NCI-H524 treated with DMSO at 0.1 percent for 48 hours (cell line): ENCODE measurements at places on chromosomes 3 and 15.

DNA sequence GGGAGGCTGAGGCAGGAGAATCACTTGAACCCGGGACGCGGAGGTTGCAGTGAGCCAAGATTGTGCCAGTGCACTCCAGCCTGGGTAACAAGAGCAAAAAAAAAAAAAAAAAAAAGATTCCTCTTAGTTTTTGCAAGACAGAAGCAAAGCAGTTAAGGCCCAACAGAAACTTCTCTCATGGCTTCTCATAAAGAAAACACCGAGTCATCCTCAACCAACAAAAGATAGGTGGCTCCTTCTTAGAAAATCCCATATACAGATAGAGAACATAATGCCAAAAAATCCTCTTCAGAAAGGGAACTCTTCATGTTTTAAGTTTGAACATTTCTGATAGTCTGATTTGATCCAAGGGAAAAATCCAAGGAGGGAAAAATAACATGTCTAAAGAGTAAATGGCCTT is 12.5 kb upstream of the SKIL start:
- no peak for DNase-seq

DNA sequence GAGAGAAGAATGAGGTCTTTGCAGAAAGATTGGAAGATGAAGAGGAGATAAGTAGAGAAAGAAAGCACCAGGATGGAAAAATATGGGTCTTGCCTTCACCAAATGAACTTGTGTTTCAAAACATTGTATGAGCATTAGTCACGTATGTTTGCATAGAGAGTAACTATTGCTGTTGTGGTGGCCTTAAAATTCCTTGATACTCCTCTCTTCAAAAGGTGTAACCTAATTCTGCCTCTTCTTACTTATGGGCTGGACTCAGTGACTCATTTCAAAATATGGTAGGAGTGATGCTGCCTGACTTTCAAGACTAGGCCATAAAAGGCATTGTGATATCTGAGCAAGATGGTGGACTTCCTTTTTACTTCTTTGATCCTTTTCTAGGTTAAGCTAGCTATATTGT is 228.7 kb upstream of the ZNF385D start:
- no peak for DNase-seq

- peak; percentile 15 for DNase-seq
Measured at GRCh38 chr3:192817506-192817905, 90.2 kb upstream of the FGF12 start.

DNA sequence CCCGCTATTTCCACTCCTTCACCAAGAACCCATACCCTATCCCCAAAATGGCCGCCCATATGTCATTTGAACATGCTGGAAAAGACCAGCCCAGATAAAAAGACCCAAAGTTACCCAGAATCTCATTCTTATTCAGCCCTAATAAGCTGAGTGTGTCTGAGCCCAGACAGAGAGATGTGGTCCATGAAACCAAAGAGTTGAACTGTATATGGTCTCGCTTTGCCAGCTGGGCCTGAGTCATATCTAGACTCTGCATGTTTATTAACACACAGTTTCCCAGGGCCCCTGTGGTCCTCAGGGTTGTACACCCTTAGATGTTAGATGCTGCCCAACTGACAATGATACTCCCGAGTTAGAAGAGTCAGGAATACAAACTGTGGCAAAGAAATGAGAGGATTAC is 201.9 kb upstream of the STRIT1 start:
- no peak for DNase-seq

- DNase-seq = no peak
Measured at GRCh38 chr3:173287361-173287760, 110.2 kb upstream of the NLGN1 start.

DNA sequence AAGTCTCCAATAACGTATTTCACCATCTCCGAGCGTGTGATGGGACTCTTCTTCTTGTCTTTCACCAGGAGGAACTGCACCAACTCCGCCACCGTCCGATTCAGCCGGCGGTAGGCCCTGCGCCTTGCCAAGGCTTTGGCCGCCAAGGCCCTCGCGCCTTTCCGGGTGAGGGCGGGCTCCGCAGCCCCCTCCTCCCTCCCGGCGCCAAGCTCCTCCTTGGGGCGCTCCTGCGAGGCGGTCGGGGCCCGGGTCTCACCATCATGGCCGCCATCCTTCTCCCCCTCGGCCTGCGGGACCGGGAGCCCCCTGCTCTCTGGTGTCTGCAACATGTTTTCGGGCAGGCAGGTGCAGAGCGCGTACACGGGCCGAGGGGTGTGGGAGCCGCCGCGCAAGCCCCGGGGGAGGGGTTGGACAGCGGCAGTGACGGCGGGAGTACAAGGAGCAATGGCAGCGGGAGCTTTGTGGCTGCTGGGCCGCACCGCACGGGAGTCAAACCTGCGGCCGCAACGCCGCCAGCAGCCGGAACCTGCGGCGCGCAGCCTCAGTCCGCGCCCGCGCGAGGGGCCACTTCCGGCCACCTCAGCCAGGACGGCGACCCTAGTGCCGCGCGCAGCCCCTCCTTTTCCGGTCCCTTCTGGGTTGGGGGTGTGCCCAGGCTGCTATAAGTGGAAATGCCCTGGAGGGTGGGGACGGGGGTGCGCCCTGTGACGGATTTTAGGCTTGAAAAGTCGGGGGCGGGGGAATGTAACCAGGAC is at the start of gene MAGEF1:
Gene MAGEF1, minus strand, starts transcription at position 572 of the 755 bp plus-strand sequence. Its CDS starts 243 bp downstream, at position 329.
- DNase-seq = peak; percentile 72

- DNase-seq = no peak
Measured at GRCh38 chr15:99502182-99502581, 63.6 kb upstream of the MEF2A start.

DNA sequence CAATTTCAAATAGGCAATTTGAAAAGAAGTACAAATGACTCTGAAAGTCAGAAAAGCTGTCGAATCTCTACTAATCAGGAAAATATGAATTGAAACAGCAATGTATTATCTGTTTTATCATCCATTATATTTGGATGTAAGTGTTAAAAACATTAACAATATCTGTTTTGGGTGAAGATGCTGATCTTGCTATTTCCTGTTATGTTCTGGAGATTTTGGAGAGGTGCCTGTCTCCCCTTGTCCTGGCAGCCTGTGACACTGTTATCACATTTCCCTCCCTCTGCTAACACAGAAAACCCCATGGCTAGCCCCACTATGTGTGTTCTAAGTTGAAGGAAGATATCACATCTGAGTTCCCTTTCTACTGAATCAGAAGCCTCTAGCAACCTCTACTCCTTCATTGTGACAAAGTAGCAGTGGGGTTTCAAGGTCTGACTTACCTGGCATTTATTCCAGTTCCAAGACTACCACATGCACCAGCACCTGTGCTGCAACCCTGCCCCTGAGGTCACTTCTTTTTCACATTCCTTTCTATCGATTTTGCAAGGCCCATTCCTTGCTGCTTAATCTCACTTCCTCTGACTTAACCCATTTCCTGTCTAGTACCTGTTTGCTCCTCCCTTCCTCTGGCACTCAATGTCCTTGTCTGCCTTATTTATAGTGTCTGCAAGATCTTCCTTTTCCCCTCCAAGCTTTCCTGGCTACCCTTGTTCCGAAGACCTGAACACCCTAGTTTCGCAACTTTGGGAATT is 95.5 kb upstream of the COL8A1 start:
- no peak for DNase-seq

- no peak for DNase-seq
Measured at GRCh38 chr3:32189693-32190092, 48.8 kb upstream of the CMTM8 start.

DNA sequence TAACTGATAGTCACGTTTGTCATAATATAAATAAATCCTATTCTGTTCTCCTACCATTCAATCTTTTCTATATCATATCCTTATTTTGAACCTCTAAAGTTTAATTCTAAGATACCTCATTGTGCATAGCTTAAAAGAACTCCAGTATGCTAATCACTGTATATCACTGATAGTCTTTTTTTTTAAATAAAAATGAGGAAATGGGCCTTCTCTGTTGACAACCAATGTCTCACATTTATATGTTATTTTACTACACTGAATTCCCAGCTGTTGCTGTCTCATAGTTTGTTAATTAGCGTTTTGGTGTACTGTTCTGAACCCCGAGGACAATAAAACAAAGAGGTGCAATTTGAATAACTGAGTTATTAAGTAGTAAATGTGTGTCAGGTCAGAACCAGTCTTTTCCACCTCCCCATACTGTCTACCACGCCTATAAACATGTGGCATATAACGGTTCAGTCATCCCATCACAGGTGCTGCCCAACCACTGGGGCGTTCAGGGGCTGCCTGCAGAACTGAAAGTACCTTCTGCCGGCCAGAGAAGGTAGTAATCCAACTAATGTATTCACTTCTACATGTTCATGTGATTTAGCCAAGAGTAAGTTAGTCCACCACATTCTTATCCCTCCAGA is 14.9 kb downstream of the CBLB start:
- DNase-seq = no peak

DNA sequence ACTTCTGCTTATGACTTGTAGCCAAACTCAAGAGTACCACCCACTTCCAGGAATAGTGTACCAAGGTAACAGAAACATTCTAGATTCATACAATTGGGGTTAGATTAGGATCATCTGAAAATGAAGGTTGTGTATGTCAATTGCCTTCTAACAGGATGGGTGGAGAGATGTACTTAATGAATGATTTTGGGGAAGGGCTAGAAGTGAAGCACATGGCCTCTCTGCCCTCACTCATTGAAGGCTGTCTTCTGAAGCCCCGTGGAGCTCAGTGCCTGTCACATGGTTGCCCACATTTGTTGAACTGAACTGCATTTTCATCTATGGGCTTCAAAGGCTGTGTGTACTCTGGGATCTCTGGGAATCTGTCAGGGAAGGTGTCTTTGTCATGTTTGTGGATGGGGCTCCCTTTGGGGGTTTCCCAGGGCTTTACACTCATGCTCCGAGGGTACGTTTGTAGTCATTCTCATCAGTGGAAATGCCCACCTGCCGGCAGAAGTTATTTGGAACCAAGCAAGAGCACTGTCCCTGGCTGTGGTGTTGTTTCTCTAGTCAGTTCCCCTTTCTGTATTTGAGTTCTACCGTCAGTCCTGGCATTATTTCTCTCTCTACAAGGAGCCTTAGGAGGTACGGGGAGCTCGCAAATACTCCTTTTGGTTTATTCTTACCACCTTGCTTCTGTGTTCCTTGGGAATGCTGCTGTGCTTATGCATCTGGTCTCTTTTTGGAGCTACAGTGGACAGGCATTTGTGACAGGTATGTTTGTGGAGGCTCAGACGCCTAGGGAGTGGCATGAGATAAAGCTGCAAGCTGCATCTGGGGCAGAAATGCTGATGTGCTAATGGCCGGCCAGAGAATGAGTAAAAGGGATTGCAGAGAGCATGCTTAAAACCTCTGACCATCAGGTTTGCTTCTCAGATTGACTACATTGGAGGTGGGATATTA is 22.4 kb downstream of the CD86 start:
- no peak for DNase-seq

DNA sequence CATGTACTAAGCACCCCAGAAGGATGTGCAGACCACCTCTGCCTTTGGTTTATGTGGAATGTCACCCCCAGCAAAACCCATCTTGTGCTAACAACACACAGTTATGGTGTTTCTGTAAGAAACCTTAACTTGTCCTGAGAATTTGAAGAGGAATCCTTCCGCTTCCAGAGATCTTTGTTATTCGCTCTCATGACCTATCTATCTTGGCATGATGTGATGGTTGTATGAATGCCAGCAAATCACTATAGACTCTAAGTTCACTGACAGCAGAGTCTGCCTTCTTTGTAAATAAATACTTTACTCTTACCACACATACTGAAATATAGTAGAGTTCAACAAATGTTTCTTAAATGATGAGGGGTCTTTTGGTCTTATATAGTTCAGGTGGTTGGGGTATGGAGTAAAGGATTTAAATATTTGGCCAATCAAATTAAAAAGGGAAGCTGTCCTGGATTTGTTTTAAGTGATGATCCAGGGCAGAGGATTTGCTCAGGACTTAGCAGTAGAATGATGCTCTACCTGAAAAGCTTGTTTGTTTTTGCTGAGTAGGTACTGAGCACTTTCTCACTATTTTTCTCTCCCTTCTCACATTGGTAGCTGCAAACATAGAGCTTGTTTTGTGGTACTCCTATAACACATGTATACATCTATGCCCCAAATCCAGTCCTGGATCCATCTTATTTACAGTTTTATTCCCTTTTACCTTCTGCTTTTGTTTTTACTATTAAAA is 27.9 kb upstream of the RTP1 start:
- no peak for DNase-seq

- no peak for DNase-seq
Measured at GRCh38 chr3:109071350-109072142, 46.4 kb downstream of the MORC1 start.

GRCh38 chr15:98763179-98763578 is 114.8 kb downstream of the IGF1R start:
- DNase-seq = no peak

DNA sequence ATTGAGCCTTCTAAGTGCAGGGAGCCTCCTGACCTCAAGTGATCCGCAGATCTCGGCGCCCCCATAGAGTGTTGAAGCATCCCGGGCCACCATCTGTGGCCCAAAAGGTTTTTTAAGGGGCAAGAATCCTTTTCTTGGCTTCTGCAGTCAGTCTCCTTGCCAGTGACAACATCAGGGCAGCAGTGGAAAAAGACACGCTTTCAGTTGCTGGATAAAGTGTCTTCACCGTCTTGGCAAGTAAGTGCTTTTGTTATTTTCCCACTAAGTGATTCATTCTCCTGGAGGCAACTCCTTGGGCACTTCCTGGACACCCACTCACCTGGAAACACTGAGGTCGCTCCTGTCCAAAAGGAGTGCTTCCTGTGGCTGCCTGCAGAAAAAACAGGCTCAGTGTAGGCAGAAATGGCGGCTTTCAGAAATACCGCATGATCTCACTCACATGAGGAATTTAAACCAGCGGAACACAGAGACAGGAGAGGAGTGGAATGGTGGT is 71.7 kb upstream of the ABHD2 start:
- DNase-seq = no peak

- no peak for DNase-seq
Measured at GRCh38 chr3:98782824-98783500, 19.8 kb downstream of the ST3GAL6 start.

GRCh38 chr15:99719096-99719541 is 14.1 kb downstream of the LYSMD4 start:
- DNase-seq = no peak

DNA sequence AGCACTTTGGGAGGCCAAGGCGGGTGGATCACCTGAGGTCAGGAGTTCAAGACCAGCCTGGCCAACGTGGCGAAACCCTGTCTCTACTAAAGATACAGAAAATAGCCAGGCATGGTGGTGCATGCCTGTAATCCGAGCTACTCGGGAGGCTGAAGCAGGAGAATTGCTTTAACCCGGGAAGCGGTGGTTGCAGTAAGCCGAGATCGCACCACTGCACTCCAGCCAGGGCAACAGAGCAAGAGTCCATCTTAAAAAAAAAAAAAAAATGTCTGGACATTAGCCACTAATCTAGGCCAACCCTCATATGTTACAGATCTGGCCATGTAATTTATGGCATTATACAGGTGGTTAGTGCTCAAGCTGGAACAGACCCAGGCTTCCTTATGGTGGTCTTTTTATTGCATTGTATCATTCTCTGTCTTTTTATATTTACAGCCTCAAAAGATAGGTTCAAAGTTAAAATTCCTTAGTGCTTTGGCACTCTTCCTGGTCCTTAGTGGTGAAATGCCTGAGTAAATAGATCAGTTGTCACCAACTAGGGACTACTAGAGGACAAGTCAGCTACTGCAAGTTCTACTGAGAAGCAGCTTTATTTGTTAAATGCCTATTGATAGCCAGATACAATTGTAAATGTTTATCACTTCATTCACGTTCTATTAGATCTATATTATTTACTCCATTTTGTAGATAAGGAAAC is 16.0 kb downstream of the STARD9 start:
- DNase-seq = no peak
